T-helper 1 cell (primary cell): ENCODE measurements at places on chromosomes 12 and 14.

DNA sequence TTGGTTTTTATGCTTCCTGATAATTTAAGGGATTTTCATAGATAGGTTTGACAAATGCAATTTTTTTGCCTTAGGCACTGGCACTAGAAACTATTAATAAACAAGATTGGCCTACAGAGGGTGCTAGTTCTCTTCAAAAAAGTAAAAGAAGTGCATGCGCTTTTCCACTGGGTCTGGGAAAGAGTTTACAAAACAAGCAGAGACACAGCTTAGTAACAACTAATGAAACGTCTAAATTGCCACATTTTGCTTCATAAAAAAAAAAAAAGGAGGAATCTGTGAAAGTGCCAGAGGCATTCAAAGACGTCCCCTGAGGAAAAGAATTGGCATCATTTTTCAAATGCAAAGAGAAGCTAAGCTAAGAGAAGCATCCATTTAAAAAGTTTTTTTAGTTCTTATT is 58.3 kb upstream of the EEA1 start:
- DNase-seq: no peak

DNA sequence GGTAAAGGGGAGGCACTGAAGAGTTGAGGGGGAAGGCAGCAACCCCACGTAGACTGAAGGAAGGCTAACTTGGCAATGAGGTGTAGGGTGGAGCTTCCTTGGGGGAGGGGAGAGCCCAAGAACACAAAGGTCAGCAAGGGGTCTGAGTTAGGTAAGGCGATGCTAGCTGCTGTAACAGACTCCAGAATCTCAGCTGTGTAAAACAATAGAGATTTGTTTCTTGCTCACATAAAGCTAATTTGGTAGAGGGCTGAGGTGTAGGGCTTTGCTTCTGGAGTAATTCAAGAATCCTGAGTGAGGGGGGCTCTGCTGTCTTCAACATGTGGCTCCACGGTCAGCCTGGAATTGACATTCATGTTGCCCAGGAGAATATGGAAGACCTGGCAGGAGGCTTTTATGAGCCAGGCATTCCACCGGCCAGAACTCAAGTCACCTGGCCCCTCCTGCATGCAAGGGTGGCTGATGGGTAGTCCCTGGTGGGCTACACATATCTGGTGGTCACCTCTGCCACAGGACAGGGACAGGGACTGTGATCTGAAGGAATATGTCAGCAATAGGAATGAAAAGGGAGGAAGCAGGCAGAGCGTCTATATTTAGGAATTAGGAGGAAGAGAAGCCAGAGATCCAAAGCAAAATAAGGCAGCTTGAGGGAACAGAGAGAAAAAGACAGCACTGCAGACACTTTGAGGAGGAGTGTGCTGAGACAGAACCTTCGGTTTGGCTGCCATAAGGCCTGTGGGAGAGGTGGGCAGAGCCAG is 153.7 kb downstream of the ZFP36L1 start:
- DNase-seq: no peak

- no peak for DNase-seq
Measured at GRCh38 chr14:46048127-46048526, 603.5 kb downstream of the RPL10L start.

GRCh38 chr12:26318661-26319068 is 123.3 kb downstream of the SSPN start:
- no peak for DNase-seq
